ENCODE measurements at places on chromosomes 12 and 14. TPM values are rescaled to one million over a fixed set of nuclear protein-coding genes. Genes with fewer than 3 reads are reported as not detected.
A peak's percentile ranks its signal among the peaks of the same experiment; 100 is the strongest.

DNA sequence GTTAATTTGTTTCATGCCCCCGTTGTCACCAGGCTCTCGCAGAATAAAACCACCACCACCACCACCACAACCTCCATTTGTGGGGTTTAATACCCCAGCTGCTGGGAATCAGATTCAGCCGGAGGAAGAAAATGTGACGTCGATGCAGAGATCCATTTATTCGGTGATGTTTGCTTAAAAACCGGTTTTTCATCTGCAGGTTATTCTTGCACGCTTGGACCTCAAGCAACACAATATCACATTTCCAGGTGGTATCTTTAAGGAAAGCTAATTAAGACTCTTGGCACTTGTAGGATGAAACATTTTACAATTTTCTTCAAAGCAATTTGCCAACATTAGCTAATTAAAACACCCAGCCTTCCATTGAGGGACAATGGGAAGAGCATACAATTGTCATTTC lies 39.8 kb downstream of the SPRING1 start:
- no peak for DNase-seq

GRCh38 chr14:73889376-73889775 lies 2.7 kb downstream of the ZNF410 start:
- DNase-seq: no peak

DNA sequence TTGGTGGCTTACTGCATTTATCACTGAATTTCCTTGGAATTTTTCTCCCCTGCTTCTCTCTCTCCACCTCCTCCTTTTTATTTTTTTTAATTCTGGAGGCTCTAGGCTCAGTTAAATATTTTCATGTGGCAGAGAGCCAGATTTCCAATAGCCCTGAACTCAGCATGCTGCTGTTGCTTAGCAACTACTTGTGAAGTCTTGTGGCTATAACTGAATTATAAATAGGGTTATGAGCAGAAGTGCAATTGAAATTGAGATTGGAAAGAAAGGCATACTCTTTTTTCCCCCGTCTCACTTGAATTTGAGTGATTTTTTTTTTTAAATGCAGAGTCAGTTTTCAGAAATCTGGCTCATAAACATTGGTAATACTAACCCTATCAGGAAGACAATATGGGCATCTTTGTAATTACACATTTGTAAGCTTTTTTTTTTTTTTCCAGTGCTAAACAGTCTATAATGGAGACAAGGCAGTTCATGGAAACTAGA lies 38.3 kb downstream of the ATF7IP start:
- peak; percentile 84 for DNase-seq

DNA sequence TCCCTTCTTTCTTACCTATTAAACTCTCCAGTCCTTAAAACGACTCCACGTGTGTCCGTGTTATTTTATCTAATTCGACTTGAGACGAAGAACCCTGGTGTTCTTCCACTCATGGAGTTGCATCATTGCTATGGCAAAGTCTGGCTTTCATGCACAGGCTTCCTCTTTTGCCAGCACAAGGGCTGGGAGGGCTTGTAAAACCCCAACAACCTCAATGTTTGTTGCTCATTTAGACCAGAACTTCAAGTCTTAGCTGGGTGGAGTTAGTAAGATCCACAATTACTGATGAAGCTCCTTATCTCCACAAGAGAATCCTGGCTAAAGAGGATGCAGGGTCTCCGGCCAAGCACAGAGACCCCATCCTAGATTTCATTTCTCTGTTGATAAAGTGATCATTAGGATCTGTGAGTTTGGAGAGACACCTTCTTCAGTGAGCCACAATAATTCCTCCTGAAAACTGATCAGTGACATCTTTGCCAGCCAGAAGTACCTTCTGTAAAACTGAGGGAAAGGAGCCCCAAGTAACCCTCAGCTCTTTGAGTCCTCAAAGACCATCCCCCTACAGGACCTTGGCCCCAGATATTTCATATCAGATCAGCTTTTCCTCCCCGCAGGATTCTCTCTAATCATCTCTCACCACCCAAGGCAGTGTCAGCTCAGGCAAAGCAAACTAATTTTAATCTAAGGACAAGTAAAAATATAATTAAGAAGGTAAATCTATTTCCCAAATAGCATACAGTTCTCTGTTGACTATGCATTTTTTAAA lies 514.6 kb downstream of the FUT8 start:
- no peak for DNase-seq

GRCh38 chr12:52043386-52044212 lies 7.6 kb upstream of the NR4A1 start:
- no peak for DNase-seq

DNA sequence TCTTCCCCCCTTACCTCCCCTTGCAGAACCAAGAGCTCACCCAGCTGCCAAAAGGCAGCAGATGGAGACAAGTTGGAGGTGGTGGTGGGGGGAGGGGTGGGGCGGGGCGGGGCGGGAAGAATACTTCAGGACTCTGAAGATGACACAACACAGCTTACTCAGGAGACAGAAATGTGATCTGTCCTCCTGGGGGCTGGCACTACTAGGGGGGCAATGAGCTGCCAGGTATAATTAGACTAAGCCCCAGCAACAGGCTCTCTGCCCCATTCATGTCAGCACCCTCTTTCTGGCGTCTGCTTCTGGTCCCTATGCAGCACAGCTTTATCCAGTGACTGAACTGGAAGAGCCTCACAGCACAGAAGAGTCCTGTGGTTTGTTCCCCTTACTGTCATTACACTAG lies 407.0 kb downstream of the MED13L start:
- DNase-seq: no peak

DNA sequence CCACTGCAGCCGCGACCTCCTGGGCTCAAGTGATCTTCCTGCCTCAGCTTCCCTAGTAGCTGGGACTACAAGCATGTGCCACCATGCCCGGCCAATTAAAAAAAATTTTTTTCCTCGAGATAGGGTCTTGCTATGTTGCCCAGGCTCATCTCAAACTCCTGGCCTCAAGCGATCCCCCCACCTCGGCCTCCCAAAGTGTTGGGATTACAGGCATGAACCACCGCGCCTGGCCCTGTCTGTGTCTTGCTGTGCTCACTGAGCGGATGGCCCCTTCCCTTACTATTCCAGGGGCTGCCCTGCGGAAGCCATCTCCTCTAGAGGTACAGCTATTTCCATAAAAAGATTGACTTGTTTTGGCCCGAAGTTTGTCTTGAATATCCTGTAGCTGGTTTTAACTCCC lies 20.1 kb downstream of the SNRNP35 start:
- no peak for DNase-seq

- DNase-seq: peak; percentile 46
Measured at GRCh38 chr12:32107359-32108267, 966 bp downstream of the BICD1 start.

GRCh38 chr12:9255837-9256236 lies 47.6 kb upstream of the PZP start:
- no peak for DNase-seq

GRCh38 chr12:82817368-82817767 lies 130.7 kb downstream of the TMTC2 start:
- peak; percentile 65 for DNase-seq

GRCh38 chr14:47606566-47606965 lies 68.8 kb downstream of the MDGA2 start:
- no peak for DNase-seq

- no peak for DNase-seq
Measured at GRCh38 chr14:69010648-69011047, 31.5 kb upstream of the ACTN1 start.

DNA sequence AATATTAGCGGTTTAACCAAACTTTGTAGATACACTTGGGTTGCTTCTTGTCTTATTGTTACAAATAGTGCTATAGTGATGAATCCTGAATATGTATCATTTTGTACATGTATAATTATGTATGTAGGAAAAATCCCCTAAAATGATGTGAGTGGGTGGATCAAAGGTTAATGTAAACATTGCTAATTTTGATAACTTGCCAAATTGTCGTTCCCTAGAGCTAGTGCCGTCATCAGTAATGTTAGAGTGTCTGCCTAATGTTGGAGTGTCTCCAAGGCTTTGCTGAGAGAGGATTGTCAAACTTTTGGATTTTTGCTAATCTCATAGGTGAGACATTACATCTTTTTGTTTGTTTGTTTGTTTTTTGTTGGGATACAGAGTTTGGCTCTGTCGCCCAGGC lies 44.4 kb downstream of the AEBP2 start:
- DNase-seq: no peak

GRCh38 chr14:84312551-84312950 lies 1217.4 kb upstream of the FLRT2 start:
- DNase-seq: no peak

DNA sequence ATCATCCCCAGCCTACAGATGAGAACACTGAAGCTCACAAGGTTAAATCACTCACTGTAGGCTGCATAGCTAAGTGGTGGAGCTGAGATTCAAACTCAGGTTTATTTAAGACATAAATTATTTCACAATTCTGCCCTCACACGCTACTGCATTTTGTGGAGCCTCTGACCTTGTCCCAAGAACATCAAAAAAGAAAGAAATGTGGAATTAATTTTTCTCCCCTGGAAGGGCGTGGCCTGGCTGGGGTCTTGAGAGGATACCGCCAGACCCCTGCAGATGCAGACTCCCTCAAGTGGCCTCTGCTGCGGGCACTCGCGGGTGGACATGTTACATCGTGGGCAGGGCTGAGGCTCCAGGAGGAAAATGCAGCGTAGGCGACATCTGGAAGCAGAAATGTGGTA lies 40.6 kb downstream of the LTBP2 start:
- no peak for DNase-seq

DNA sequence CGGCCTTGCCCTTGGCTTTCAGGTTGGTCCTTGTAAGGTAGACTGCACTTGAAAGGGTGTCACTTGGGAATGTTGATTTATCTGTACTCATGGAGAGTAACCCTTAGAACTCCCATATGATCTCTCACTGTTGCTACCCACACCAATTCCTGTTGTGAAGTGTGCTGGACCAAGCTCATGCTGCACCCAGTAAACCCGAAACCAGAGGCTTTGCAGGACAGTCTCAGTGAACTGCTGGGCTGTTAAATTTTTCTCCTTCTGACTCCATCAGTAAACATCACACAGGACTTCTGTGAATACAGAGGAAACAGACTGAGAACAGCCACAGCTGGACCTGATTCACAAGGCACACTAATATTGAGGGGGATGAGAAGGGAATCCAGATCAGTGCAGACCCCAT lies 783.0 kb downstream of the TMEM121 start:
- DNase-seq: no peak

- peak; percentile 24 for DNase-seq
Measured at GRCh38 chr14:35808076-35808637, 938 bp downstream of the RALGAPA1 start.

GRCh38 chr12:22034709-22035506 lies 11.1 kb upstream of the CMAS start:
- DNase-seq: no peak

GRCh38 chr12:50166799-50167048 lies 445 bp downstream of the CERS5 start:
- no peak for DNase-seq

DNA sequence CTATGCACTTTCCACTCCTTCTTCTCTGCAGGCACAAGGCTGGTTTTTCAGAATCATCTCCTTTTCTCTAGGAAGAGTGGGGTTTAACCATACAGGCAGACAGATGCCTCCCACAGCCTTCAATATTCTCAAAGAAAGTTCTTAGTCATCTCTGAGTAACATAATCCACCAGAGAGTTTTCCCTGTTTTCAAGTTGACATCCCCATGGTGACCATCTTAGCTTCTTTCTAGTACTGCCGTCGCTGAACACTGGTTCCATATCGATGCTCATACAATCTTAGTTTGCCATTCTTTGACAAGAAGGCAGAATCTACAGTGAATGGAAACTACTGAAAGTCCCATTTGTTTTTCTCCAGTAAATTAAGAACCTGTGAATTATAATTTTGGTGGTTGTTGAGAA lies 28.6 kb downstream of the TPH2 start:
- no peak for DNase-seq

DNA sequence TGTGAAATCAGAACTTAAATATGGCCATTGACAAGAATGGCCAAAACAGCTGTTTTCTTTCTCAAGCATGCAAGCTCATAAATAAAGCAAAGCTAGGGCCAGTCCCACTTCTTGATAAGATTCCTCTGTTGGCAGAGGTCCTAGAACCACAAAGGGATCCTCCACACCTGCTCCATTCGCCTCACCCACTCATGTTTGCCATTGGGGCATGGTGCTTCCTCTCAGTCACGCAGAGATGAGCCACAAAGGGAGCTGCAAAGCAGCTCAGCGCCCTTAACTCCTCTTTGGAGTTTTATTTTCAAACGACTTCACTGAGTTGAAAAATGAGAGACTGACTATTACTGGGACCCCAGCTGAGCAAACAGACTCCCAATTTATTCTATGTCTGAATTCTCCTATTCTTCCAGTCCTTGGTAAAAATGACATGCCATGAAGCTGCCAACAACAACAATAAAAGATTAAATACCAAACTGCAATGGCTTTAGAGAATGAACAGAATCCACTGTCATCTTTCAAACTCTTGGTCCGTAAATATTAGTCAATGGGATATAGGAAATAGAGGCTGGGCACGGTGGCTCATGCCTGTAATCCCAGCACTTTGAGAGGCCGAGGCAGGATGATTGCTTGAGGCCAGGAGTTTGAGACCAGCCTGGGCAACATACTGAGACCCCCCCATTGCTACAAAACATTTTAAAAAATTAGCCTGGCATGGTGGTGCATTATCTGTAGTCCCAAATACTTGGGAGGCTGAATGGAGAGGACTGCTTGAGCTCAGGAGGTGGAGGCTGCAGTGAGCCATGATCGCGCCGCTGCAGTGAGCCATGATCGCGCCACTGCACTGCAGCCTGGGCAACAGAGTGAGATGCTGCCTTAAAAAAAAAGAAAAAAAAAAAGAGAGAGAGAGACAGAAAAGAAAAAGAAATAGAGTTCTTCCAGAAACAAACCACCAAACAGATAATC lies 16.4 kb downstream of the MANSC1 start:
- DNase-seq: no peak

DNA sequence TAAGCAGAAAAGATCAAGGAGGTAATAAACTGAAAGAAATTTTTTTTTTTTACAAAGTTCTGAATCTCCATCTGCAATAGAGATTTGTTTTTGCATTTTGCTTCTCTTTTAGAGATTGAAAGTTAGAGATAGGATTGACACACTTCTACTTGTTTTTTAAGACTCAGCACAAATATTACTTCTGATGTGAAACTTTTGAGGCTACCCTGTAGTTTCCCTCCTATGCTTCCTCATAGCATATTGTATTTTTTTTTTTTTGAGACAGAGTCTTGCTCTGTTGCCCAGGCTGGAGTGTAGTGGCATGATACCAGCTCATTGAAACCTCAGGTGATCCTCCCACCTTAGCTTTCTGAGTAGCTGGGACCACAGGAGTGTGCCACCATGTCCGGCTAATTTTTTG lies 32.1 kb upstream of the SGPP1 start:
- DNase-seq: no peak

Gene P2RX7
- total RNA-seq: 2.3 TPM

Gene TMEM229B
- 16.0 TPM for total RNA-seq

Gene ASIC1
- total RNA-seq: 20.5 TPM

Gene RAB2B
- 33.9 TPM for total RNA-seq

Gene IGFBP6
- total RNA-seq: 5.5 TPM

Gene TPPP2
- not detected for total RNA-seq

Gene OTUB2
- 6.3 TPM for total RNA-seq

Gene ZC2HC1C
- total RNA-seq: 1.1 TPM

Gene FIGNL2
- total RNA-seq: 1.3 TPM

Gene EIF2S3B
- total RNA-seq: 1.1 TPM

Gene KSR2
- total RNA-seq: 3.6 TPM

Gene CEBPE
- not detected for total RNA-seq

Gene PTPRB
- 8.3 TPM for total RNA-seq

Gene AQP6
- total RNA-seq: 0.27 TPM
